CD4-positive, alpha-beta T cell treated with Interleukin-15 for 1 hour (primary cell): ENCODE measurements at places on chromosomes 4 and X.

DNA sequence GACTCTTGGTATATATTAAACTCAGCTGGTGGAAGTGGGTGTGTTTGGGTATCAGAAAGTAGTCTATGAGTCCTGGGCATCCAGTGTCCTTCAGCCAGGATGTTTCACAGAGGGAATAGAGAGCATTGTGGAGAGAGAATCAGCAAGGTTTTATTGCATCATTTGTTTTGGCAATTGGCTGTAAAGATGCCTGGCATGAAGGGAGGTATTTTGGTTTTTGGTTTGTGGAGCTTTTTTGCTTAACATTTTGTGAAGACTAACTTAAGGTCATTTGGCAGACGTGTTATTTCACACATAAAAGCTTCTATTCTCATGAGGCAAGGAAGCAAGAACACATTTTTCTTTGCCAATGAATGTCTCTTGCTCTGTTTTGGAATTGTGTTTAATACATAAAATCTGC, 71.1 kb downstream of the DCLK2 start:
- no peak for DNase-seq

DNA sequence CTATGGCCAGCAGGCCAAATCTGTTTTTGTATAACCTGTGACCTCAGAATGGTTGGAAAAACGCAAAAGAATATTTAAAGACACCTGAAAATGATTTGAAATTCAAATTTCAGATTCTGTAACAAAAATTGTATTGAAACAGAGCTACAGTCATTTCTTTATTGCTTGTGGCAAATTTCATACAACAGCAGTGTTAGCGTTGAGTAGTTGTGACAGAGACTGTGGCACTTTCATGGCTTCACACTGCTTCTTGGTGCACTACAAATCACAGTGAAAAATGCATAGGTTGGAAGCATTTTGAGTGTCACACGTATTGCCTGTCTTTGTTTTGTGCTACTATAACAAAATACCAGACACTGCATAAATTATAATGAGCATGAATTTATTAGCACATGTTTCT, 12.2 kb upstream of the PARM1 start:
- no peak for DNase-seq

- no peak for DNase-seq
These were observed 57.7 kb downstream of the TRIM2 start for GRCh38 chr4:153261914-153262313.

GRCh38 chrX:32524385-32524784, 687.0 kb downstream of the DMD start:
- no peak for DNase-seq

DNA sequence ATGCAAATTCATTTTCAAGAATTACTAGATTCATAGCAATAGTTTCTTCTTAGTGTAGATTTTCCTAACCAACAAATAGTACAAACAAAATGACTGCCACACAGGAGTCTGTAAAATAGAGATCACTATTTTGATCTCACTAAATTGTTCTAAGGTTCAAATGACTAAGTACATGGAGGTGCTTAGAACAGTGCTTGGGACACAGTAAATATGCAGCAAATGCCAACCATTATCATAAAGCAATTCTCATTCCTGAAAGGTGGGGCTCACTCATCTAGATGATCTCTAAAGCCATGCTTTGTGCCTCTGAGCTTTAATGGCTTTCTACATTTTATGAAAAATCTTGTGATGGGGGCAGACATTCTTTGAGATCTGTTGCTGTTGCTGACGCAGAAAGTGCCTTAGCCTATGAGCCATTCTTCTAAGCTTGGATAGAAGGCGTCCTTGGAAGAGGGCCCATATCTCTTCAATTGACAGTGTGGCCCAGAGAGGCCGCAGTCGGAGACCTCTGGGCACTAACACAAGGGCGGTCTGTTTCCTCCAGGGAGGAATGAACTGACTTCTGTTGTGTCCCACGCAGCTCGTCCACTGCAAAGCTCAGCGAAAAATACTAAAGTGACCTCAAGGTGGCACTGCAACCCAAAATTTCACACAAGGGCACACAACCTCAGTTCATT, 23.5 kb downstream of the TLR10 start:
- DNase-seq, result peak; percentile 53

DNA sequence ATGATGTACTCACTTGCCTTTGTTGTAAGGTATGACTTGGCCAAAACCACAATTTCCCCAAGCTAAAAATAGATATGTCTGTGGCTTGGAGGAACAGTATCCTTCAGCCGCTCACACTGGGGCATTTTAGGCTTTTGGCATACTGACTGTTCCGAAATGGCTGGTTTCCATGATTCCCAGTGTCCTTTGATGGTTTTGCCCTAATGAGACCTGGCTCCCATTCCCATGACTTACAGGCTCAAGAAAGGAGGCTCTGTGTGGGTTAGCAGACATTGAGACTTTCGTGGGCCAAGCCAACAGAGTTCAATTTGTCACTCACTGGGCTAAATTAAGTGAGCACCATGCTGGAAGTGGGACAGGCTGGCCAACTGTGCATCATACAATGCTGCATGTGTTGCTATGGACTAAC, 150.6 kb downstream of the CEP135 start:
- DNase-seq, result no peak

DNA sequence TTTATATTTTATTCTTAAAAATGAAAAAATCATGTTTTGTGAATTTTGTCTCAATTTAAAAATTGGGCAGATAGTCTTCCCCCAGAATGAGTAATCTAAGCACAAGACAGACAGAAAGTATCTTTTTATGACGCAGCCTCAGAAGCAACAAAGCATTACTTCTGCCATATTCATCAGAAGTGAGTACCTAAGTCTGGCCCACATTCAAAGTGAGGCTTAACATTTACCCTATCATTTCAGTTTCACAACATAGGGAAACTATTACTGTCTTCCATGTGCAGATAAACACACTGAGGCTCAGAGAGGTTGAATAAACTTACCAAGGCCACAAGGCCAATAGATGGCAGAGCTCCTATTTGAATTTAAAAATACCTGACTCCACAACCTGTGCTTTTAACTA, 4.4 kb upstream of the PRDX4 start:
- no peak for DNase-seq

- DNase-seq, result no peak
These were observed 474.0 kb upstream of the NDST3 start for GRCh38 chr4:117560329-117560728.

GRCh38 chr4:103002551-103002950, 17.0 kb downstream of the SLC9B1 start:
- no peak for DNase-seq

- no peak for DNase-seq
These were observed 213.3 kb downstream of the GABRG1 start for GRCh38 chr4:45910511-45910910.

GRCh38 chr4:122716825-122717448, 15.6 kb upstream of the BBS12 start:
- peak; percentile 52 for DNase-seq

- no peak for DNase-seq
These were observed 11.5 kb downstream of the COL25A1 start for GRCh38 chr4:109290918-109291317.

GRCh38 chr4:113083346-113083745, 33.9 kb downstream of the ANK2 start:
- no peak for DNase-seq

DNA sequence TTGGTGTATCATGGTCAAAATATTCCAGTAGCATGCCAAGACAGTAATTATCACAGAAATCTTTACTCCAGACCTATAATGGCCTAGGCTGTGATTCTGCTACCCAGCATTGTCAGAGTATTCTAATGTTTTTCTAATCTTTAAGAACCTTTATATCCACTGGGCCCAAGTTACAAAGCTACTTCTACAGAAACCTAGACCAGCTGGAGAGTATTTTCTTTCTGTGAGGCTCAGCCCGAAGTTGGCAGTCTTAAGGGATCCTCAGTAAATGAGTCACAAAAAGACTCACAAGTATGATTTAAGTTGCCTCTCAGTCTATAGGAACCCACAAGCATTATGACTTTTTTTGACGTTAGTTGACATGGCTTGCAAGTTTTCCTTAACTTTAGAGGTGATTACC, 638.5 kb upstream of the FAM241A start:
- no peak for DNase-seq

GRCh38 chrX:19723427-19723826, 164.0 kb downstream of the SH3KBP1 start:
- DNase-seq, result no peak

- no peak for DNase-seq
These were observed 165.4 kb upstream of the LDB2 start for GRCh38 chr4:17063888-17064287.

- DNase-seq, result peak; percentile 71
These were observed 3.7 kb upstream of the RHOH start for GRCh38 chr4:40193016-40193571.

DNA sequence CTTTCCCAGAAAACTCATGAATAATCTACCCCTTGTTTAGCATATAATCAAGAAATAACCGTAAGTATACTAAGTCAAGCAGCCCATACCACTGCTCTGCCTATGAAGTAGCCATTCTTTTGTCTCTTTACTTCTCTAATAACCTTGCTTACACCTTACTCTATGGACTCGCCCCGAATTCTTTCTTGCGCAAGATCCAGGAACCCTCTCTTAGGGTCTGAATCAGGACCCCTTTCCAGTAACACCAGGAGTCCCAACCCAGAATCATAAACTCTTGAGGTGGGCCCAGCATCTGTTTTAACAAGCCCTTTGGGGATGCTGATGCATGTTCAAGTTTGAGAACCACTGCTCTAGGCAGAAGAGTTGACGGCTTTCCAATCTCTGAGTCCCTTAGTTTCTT, 119.6 kb downstream of the BEND2 start:
- no peak for DNase-seq

GRCh38 chrX:76538860-76539259, 111.3 kb downstream of the MAGEE1 start:
- DNase-seq, result no peak

DNA sequence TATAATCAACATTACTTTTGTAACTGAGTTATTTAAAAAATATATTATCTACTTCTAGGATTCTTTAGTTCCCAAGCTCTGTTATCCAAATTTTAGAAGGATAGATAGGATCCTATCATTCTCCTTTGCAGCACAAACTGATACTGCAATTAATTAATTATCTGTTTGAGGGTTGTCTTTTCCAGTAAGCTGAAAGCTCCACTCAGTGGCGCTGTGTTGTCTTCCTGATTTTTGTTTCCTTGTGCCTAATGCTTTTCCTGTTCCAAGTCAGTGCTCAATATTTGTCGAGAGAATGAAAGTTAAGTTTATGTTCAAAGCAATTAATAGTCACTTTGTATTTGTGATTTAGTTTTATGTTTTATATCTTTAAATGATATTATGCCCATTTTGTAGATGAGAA, 107.4 kb upstream of the ANK2 start:
- no peak for DNase-seq

GRCh38 chr4:72218953-72219352, 187.2 kb downstream of the NPFFR2 start:
- no peak for DNase-seq

DNA sequence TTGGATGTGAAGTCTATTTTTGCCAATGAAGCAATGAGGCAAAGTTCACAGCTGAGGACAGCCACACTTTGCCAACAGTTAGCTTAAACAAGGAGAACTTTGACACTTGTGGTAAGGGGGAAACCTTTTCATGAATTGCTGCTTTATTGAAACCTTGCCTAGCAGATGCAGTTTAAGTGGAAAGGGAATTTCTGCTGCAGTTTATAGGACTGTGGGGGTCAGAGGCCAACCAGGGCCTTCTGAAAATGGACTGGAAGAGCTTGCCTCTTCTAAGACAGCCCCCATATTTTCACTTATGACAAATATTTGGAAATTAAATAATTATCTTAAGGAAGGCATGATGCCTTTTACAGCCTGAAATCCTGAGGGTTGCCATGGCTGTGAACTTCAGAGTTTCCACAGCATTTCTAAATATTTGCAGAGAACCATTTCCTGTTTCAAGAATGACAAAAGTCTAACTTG, 550.3 kb downstream of the RAB28 start:
- DNase-seq, result no peak

DNA sequence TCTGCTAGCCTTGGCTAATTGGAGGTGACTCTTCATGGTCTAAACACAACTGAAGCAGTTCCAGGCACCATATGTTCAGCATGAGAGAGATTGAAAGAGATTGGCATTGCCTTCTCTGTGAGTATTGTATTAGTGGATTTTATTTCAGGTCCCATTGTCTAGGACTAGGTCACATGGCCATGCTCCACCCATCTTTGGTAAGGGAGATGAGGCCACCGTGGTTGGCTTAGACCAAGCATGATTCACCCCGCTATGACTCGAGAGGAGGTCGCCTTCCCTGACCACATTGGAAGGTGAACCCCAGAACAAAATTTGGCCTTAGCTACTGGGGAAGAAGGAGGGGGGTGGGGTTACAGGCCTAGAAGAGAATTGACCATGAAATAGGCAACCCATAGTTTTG, 109.9 kb upstream of the BCOR start:
- DNase-seq, result peak; percentile 20

GRCh38 chrX:136272325-136272724, 21.1 kb upstream of the MAP7D3 start:
- no peak for DNase-seq

DNA sequence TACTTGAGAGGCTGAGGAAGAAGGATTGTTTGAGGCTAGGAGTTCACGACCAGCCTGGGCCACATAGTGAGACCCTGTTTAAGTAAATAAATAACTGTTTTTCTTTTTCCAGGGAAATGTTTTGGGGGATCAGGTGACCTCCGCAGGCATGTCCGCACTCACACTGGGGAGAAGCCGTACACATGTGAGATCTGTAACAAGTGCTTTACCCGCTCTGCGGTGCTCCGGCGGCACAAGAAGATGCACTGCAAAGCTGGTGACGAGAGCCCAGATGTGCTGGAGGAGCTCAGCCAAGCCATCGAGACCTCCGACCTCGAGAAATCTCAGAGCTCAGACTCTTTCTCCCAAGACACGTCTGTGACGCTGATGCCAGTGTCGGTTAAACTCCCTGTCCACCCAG, 30.5 kb downstream of the ZBTB49 start:
- no peak for DNase-seq

GRCh38 chrX:150347471-150347870, 15.6 kb upstream of the MAMLD1 start:
- DNase-seq, result no peak

DNA sequence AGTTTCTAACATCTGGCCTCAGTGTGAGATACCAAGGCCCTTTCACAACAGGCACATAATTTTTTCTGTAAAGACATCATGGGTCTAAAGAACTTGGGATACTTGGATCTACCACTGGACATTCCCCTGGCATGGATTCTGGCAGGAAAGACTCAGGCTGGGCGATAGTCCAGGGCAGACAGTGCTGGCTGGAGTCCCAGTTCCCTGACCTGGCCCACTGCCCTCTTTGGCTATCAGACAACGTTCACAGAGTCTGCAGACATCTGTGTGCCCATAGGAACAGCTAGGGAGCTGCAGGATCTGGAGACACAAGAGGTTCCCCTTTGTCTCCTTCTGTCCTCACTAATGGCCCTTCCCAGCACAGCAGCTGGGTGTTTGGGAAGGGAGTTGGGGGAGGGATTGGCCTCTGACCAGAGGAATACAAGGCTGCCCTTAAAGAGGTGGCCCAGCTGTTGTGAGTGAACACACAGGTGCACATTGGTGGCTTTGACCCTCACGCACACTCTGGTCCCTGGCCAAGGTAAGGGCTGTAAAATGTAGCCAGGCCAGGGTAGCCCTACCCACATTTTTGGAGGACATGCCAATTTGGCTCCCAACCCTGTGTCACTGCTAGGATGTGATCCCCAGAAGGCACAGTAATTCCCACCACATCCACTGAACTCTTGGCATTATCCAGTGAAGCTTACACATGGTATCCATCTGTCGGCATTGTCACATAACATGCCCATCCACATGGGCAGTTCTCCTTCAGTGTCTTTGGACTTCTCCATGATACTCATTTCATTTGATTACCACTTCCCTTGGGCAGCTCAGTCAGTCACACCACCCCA, 72.3 kb downstream of the SOX3 start:
- no peak for DNase-seq

- DNase-seq, result no peak
These were observed 16.2 kb downstream of the NOP14 start for GRCh38 chr4:2946812-2947600.
